ENCODE measurements at places on chromosomes 3 and 15.

GRCh38 chr3:71035886-71036285, 547.6 kb downstream of the FOXP1 start:
- no peak for DNase-seq

DNA sequence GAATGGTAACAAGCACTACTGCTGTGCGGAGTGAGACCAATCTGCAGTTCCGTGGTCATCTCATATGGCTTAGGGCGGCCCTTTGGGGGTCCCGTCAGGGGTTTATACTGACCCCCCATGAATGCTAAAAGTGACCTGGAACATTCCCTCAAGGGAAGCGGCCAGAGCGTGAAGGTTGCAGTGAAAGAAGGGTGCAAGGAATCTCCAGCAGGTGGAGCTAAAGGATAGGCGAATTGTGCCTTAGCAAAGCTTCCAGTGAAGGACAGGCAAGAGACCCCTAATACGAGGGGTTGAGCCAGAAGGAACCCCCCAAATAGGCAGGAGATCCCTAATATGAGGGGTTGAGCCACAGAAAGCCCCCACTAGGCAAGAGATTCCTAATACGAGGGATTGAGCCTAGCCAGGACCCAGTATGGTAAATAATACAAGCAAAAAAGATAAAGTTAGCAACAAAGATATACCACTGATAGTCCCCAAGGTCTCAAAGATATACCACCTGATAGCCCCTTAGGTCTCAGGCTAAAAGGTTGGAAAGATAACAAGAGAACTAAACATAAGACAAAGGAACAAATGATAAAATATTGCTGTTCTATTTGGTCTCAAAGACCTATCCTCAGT, 32.8 kb downstream of the ZNF589 start:
- DNase-seq: peak; percentile 49

- DNase-seq: no peak
These were observed 174.6 kb downstream of the STT3B start for GRCh38 chr3:31707286-31707685.

- no peak for DNase-seq
These were observed 31.7 kb upstream of the TTC14 start for GRCh38 chr3:180570238-180570637.

DNA sequence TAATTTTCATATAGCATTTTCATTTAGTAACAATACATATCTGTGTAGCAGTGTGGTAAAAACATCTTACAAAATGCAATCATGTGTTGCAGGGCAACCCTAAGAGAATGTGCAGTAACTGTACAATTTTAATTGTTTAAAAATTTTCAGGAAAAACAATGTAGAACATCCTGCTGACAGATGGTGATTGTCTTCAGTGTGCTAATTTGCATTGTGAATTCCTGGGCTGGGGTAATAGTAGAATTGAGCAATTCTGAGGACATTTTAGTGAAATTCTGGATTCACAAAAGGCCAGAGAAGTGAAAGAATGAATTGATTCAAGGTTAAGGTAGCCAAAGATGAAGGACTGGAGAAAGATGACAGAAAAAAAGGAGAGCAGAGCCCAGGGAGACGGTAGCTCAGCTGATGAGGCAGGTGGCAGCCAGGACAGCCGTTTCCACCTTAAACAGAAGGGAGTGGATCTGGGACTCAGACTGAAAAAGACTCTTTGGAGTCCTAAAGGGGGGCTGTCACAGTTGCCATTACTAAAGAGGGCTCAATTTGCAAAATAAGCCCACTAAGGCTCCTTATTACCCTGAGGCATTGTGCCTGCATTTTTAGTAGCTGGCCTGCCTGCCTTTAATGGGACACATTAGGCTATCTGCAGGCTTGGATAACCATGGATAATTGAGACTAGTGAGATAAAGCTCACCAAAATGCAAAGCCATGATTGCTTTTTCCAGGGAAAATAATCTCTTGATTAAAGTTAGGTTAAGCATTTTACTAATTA, 8.6 kb downstream of the MAP3K13 start:
- DNase-seq: no peak

GRCh38 chr15:101266787-101267186, 10.5 kb downstream of the SELENOS start:
- no peak for DNase-seq

DNA sequence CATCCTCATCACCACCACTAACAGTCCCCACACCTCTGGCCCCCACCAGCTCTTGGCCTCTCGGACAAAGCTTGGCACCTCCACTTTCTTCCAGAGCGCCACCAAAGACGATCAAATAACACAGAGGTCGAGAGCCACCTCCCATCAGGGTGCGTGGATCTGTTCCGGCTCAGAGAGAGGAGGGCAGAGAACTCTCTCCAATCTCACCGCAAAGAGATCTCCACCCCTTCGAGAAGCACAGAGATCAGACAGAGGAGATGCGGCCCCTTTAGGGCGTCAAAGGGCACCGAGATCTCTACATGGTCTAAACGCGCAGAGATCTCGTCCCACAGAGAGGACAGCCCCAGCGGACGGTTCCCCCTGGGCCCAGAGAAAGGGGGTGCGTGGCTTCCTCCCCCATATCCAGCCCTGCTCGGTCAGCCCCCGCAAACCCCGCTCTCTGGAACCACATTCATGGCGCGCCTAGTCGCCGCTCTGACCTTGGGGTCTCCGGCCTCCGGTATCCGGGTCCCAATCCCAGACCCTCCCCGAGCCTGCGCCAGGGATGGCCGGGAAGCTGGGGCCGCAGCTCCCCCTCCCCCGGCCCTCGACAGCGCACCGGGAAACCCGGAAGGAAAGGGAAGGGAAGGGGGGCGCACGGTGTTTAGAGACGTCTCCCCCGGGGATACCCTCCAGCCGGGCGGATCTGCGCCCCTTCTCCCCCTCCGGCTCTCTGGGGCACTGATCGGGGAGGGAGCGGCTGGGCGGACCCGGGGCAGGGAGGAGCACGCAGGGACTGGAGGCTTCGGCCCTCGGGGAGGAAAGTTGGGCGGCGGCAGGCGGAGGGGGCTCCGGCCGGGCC, 608 bp downstream of the SCN5A start:
- DNase-seq: no peak

GRCh38 chr3:45312836-45313493, 75.4 kb upstream of the LARS2 start:
- no peak for DNase-seq

- no peak for DNase-seq
These were observed 27.8 kb upstream of the ITPKA start for GRCh38 chr15:41465822-41466421.

DNA sequence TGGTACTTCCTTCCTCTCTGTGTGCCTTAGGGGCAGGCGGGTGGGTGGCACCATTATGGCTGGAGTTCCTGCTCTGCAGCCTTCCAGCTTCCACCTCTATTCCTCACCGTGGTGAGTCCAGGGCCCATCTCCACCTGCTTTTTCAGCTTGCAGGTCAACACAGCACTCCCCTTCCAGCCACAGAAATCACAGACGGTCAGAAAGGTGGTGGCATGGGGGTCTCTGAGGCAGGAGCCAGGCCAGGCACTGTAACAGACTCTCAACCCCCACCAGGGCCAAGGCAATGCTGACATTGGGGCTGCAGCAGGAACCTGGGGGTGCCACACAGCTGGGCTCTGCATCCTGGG, 16.6 kb downstream of the KLF15 start:
- no peak for DNase-seq

DNA sequence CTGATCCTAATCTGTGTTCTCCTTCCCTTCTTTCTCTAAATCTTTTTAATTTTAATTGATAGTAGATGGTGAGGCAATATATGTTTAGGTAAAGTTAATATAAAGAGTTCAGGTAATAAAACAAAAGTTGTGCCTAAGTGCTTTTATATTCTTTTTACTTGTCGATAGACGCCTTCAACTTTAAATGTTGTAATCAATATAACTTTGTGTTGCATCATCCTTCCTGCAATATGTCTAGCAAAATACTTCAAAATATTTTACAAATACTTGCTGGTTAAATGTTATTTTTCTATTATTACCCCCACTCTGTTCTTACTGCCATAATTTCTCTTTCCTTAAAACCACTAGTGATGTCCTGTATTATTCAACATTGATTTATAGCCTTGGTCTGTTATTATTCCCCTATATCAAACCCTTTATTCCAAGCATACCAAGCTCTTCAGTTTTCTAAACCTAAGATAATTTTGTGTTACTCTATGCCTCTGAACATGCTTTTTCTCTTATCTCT, 92.4 kb downstream of the NAALADL2 start:
- no peak for DNase-seq

GRCh38 chr3:81375921-81376320, 385.5 kb downstream of the GBE1 start:
- no peak for DNase-seq

DNA sequence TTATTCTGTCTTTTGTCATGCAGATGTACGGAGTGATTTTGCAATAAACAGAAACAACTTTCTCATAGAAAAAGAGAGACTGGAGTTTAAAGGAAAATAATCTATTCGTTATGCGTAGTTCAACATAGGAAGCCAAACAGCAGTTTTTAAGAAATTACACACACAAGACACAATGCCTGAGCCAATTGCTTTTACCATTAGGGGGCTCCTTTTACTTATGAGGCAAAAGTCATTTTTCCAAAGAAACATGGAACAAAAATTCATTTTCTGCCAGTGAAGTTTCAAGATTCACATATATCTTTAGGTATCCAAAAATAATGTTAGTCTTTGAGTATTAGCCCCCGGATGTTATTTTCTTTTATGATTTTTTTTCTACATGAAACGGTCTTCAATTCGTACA, 10.7 kb downstream of the CNTN6 start:
- no peak for DNase-seq

DNA sequence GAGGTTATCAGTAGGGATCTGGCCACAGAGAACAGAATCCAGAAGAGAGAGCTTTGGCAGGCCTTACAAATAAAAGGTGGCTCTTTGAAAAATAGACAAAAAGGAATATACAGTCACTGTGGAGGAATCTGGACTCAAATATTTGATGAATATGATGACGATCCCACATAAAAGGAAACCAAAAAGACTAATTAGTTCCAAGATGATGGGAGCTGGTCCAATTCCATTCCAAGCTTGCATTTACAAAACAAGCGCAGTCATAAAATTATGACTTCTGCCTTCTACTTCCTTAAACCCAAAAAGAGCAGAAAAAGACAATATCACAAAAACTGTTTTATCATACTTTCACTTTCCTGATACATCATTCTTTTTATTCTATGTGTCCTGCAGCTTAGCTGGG, 285.8 kb downstream of the DIPK2A start:
- DNase-seq: no peak

GRCh38 chr15:57506422-57506821, 85.3 kb upstream of the MYZAP start:
- no peak for DNase-seq

- DNase-seq: no peak
These were observed 185.1 kb upstream of the UBE2E1 start for GRCh38 chr3:23620638-23621015.

DNA sequence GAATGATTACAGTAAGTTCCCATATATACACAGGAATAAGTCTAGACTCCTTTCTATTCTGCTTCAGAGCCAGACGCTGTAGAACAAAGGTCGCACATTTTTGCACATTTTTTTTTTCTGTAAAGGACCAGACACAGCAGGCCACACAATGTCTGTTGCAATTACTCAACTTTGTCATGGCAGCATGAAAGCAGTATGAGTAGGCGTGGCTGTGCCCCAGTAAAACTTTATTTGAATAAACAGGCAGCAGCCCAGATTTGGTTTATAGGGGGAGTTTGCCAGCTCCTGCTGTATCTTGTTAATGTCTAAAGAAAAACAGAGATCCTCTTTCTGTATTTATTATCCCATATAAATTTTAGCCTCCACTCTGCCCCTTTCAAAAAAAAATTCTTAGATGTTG, 708.3 kb downstream of the FHIT start:
- no peak for DNase-seq

DNA sequence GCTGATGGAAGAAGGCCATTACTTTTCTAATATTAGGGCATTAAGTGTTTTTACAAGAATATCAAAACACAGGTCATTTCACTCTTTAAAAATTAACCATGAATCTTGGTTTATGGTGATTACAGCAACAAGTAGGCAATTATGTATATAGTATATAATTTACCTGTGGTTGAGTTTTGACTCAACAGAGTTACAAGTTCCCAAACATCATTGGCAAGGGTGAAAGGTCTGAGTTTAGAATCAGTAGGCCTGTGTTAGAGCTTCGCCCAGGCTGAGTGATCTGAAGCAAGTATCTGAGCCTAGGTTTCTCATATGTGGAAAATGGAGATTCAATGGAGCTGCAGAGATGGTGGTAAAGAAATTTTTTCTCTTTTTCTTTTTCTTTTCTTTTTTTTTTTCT, 25.1 kb upstream of the LPP start:
- DNase-seq: no peak

DNA sequence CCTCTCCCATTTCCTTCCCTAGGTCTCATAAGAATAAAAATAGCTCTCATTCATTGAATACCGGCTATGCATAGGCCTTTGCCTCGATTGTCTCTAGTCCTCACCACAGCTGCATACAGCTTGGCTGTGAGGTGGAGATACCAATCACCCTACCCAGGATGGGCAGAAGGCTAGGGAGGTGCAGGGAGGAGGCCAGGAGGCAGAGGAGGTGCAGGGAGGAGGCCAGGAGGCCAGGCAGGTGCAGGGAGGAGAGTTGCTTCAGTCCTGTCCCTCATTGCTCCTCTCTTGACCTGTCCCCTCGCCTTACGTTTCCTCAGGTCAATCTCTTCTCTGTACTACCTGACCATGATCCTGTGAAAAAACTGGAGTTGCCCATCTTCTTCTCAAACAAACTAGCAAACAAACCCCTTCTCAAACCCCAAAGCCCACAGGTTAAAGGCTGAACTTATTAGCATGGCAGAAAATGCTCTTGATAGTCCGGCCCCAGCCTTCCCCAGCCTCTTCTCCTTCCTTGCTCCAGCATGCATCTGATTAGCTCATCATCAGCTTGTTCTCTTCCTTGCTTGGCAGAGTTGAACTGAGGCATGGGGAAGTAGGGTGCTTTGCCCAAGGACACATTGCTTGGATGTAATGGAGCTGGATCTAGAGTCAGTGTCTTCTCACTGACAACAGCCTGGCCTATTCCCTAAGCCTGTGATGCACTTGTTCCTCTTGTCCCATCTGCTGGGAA, 15.8 kb downstream of the PODXL2 start:
- DNase-seq: no peak

DNA sequence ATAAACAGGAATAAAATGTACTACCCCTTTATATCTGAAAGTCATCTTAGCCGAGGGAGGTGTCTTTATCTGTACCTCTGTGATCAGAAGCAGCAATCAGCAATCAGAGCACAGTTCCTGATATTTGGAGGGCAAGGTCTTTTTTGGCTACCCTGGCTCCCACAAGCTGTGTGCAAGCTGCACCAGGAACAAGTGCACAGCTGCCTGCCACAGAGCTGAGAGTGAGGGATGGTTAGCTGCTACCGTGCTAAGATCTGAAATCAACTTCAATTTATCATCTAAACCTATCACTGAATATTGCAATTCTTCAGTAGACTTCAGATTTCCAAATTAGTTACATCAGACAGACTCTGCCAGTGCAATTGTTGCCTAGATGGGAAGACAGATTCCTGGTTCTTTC, 404.6 kb upstream of the ARL6 start:
- no peak for DNase-seq

DNA sequence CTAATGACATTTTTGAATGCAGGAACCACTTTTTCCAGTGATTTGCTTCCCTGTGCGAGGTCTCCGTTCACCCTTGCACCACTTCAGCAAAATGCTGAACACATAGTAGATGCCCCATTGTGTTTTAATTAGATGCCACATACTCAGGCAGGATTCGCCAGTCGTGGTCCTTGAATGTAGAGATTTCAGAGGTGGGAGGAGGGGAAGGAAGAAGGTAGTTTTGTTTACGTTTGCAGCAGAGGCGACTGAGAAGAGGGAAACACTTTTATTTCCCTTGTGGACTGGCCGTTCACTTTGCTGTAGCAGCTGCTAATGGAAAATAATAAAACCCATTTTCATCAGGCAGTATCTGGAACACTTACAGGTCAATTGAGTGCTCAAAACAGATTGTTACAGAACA, 262.8 kb upstream of the TBL1XR1 start:
- DNase-seq: no peak

- no peak for DNase-seq
These were observed 81.1 kb downstream of the SOX14 start for GRCh38 chr3:137845194-137845593.

All from activated T-cell treated with anti-CD3 and anti-CD28 coated beads, Interleukin-2, amount 50 U/mL, for 1 hour (primary cell).